NT2/D1 (cell line): ENCODE measurements at places on chromosomes 7 and 10.

GRCh38 chr7:155477476-155477875 lies 19.5 kb downstream of the EN2 start:
- DNase-seq, result no peak

GRCh38 chr10:119246862-119247549 lies 39.6 kb downstream of the GRK5 start:
- DNase-seq, result no peak

- DNase-seq, result no peak
Measured at GRCh38 chr10:131750171-131750895, 150.5 kb upstream of the PPP2R2D start.

DNA sequence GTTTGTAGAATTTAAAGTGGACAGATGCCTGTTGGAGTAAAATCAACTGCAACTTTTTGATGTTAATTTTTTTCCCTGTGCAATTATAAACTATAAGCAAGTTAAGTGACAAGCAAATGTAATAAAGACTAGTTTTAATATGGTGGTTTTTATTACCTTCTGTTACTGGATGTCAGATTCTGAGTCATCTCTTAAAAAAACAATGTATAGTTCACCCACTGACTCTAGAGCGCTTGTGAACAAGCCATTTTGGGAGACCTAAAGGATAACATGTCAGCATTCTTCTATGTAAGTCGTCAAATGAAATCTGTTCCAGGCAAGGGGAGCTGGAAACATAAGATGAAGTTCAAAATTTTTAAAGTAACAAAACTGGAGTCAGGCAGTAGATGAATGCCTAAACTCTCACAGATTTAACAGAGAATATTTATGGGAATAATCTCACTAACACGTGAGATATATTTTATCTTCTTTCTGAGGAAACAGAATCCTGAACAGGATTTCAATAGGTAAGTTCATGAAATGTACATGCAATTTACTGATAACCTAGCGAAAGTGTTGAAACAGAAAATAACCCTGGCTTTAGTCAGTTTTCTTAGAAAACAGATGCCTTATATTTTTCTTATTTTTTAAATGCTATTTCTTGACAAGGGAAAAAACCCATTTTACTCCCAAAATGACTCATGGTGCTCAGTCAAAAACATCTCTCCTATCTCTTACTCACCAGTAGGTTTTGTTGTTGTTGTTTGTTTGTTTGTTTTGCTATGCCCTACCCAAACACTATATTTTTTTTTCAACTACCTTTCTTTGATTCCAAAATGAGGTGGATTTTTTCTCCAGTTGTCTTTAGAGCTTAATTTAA lies 91.7 kb downstream of the SLC39A12 start:
- DNase-seq, result no peak

- no peak for DNase-seq
Measured at GRCh38 chr10:114026189-114027040, 17.3 kb upstream of the ADRB1 start.

DNA sequence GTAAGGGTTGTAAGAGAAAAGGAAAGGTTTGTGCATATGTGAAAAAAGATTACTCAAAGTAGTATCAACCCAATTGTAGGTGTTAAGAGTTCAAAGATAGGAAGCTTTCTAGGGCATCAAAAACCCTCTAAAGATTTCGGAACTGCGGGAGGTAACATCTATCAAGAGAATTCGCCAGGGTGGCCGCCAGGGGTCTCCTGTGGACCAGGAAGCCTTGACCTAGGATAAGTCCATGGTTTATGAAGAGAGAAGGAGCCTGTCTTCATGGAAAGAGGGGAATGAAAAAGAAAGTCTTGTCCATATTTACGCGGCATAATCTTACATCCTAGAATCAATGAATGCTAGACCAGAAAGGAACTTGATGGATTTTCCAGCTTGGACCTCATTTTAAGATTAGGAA lies 140.7 kb upstream of the CALCR start:
- peak; percentile 38 for DNase-seq

GRCh38 chr10:52143338-52143737 lies 170.7 kb upstream of the DKK1 start:
- DNase-seq, result no peak

DNA sequence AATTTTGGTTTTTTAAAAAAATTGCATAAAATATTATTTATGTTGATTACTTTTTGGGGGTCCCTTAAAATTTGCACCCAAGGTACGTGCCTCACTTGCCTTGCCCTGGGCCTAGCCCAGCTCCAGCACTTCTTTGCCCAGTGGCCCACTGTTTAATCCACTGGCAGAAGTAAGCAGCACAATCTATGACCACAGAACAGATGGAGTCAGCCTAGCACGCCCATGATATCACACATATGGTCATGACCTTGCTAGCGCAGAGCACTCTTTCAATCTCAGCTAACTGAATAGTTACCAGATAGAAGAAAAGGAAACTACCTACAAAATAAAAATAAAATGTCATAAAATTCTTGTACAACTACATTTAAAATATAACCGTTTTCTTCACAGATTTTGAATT lies 5.6 kb downstream of the OGA start:
- DNase-seq, result no peak
